Esophagus squamous epithelium (tissue), 5 donors: ENCODE measurements at places on chromosomes 13 and 19.

- no peak for DNase-seq
Observed at GRCh38 chr13:21326155-21327031, 132.7 kb downstream of the ZDHHC20 start.

GRCh38 chr19:6229951-6230712, 49.6 kb downstream of the MLLT1 start:
- DNase-seq = no peak

DNA sequence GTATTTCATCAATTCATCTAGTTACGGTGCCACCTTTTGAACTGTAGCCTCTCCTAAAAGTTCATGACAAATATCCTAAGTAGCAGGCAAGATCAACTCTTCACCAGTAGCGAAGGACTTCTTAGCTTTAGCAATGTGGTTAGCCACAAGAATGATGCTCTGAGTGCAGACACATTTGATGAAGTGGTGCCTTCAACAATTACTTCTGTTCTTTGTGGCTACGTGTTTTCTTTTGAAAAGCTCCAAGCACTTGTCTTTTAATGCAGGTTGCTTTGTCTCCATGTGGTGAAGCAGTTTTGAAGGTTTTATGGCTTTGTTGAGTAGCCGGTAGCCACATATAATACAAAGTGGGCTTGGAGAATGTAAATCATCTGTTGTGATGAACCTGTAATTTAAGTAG, 194.7 kb downstream of the B3GLCT start:
- no peak for DNase-seq

DNA sequence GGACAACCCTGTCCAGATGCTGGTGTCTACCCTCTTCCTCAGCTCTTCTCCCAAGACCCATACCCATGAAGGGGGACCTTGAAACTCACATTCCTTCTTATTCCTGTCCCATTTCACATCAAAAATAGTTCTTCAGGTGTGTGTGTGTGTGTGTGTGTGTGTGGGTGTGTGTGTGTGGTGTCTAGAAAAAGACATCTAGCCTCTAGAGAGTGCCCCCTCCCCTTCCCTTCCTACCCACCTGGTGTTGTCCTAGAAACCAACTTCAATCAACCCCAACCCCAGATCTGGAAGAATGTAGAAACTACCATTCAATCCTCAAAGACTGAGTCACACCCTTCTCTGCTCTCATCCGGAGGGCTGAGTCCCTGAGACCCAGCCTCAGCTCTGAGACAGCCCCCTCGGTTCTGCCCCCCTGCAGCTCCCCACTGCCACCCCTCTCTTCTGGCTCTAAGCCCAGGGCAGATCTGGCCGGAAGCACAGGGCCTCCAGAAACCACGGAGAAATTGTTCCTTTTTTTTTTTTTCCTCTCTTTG, 3.5 kb downstream of the KCNN4 start:
- DNase-seq = no peak

- DNase-seq = no peak
Observed at GRCh38 chr19:1412995-1413800, 5.8 kb downstream of the DAZAP1 start.

DNA sequence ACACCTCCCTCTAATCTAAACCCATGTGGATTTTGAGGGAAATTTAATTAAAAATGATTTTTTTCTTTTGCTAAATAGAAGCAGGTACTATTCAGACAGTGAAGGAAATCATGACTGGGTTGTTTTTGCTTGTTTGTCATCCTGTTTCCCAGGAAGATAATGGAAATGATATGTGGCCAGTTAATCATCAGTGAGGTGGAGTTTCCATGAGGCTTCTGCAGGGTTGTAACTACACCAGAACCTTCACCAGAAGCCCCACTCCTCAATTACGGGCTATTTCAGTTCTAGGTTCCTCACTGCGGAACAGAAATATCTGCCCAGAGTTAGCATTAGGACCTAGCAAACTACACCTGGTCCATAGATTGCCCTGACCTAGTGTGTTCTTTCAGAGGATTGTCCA, 394.0 kb downstream of the DLEU7 start:
- DNase-seq = no peak

DNA sequence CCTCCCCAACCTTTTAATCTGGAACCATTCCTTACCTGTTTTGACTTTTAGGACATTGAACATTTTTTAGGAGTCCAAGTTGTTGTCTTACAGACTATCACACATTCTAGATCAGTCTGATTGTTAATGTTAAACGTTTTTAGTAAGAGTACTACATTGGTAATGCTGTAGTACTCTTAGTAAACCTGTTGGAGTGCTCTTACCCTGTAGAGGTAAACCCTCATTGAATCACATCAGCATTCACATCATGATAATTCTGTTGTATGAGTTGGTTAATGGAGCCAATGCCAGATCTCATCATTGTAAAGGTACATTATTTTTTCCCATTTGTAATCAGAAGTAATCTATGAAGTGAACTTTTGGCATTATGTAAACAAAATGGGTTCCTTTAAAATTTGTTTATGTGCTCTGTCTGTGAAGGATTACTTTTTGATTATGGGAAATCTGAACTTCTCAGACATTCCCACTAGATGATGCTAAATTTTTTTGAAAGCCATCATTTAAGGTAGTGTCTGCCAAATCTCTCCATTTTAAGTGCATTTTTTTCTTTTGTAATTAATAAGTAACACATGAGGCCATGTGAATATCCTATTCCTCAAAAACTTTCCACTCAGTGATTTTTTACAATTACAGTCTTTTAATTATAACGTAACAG, 55.2 kb downstream of the VWA8 start:
- DNase-seq = no peak

DNA sequence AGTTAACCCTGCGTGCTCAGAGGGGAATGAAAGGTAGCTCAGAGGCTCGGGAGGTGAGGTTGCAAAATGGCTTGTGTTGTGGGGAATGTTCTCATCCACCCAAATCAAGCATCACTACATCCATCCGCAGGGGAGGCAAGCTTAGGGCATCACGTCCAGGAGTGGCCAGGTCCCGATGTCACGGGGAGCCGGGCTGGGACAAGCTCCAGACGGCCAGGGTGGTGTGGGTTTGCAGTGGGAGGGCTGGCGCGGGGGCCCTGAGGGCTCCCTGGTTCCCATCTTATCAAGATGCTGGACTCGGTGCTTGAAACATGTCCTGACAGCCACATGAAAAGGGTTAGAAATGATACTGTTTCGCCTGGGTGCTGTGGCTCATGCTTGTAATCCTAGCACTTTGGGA, 25.8 kb downstream of the EPN1 start:
- DNase-seq = no peak

DNA sequence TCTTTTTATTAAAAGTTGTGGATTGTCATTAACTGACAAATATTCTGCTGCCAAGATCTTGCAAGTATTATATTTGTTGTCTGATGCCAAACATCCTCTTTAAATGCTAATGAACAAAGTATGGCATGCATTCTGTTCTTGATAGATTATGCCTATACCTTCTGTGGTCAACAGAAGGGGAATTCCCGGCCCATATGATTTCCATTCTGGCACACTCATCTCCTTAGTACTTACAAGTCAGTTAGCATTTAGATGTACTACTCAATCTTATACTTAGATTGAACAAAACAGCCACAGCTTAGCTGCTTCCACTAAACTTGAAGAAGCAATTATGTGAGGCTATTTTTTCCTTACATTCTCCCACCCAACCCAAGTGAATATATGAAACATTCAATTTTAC, 246.1 kb upstream of the DACH1 start:
- DNase-seq = no peak

DNA sequence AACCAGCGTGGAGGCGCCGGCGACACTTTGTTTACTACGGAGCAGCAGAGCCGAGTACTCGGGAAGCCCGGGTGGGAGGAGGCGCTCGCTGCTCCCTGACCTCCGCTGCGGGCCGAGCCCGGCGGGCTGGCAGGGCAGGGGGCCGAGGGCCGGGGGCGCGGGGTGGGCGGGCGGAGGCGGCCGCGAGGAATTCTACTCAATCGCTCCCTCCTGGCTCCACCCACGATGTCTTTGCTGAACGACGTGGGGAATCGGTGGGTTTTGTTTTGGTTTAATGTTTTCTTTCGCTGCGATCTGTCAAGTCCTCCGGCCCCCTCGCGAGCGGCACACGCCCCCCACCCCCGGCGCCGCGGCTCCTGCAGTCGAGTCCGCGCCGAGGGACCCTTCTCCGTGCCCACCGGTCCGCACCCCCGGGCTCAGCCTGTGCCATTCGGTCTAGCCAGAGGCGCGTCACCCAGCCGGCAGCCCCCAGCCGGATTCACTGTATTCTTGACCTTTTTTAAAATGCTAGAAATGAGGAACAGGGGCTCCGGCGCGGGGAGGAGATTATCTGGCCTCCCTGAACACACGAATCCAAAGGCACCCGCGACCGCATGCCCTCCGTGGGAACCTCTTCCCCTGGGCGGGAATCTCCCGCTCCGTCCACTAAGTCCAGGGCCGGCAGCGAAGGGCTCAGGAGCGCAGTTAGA, 636 bp upstream of the FOXO1 start:
- peak; percentile 37 for DNase-seq

GRCh38 chr19:14985133-14985532, 5.5 kb upstream of the SLC1A6 start:
- DNase-seq = no peak

DNA sequence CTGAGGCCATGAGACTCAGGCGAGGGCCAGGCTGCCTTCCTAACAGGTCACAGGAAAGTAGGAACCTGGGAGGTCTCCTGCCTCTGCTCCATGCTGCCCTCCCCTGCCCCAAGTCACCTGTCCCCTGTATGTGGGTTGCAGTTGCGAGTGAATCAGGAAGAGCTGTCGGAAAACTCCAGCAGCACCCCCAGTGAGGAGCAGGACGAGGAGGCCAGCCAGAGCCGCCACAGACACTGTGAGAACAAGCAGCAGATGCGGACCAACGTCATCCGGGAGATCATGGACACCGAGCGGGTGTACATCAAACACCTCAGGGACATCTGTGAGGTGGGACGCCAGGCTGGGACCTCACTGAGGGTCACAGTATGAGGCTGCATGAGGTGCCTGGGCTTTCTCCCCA, 22.8 kb upstream of the C1QTNF9 start:
- no peak for DNase-seq

DNA sequence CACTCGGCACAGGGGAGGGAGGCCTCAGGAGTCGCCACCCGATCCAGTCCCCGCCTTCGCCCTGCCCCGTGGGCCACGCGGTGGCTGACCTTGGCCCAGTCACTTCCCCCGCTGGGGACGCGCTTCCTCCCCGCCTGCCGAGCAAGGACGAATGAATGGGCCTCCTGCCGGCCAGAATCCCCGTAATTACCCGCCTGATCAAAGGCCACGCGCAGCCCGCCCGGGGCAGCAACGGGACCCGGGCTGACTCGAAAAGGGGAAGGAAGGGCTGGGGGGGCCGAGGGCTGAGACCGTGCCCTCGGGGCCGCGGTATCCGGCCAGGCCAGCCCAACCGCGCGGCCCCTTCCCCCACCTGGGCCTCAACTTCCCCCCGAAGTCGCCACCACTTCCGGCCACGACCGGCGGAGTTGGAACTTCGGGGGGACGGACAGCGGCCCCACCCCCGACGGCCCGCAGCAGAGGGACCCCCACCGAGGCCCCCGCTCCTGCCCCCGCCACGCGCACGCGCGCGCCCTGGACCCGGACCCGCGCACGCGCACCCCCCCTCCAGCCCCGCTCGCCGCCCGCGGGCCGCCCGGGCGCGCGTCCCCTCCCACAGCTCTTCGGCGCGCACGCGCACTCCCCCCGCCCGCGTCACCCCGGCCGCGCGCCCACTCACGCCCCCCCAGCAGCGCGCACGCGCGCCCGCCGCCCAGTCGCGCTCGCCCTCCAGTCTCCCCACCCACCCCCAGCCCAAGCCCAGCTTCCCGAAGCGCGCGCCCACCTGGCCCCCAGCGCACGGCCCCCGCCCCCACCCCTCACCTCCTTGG, 520 bp downstream of the ZNF787 start:
- DNase-seq = peak; percentile 39

GRCh38 chr13:80341756-80342370, 937 bp upstream of the SPRY2 start:
- DNase-seq = no peak

GRCh38 chr19:43751466-43752220, 3.1 kb downstream of the SMG9 start:
- no peak for DNase-seq

GRCh38 chr13:27595055-27595811, 25.1 kb downstream of the LNX2 start:
- no peak for DNase-seq

GRCh38 chr13:46728777-46729176, 68.2 kb downstream of the ESD start:
- DNase-seq = no peak

GRCh38 chr13:107076801-107077200, 508.9 kb upstream of the ARGLU1 start:
- no peak for DNase-seq

DNA sequence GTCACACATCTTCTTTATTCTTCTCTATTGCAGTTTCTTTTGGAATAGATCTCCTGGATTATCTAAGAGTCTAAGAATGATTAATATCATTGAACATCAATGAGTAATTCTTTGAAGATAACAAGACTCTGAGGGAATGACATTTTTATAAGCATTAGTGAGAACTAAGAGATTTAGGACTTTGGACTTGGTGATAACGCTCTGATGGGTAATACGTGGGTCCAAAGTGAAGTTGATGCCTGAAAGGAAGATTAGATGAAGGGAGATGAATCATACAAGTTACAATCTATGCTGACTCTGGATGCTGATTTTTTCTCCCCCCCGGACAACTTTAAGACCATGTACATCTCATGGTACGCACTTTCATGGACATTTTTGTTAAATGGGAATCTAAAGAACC, 364.5 kb downstream of the GPC5 start:
- no peak for DNase-seq

- DNase-seq = no peak
Observed at GRCh38 chr19:5170329-5170745, 170.3 kb downstream of the PTPRS start.

DNA sequence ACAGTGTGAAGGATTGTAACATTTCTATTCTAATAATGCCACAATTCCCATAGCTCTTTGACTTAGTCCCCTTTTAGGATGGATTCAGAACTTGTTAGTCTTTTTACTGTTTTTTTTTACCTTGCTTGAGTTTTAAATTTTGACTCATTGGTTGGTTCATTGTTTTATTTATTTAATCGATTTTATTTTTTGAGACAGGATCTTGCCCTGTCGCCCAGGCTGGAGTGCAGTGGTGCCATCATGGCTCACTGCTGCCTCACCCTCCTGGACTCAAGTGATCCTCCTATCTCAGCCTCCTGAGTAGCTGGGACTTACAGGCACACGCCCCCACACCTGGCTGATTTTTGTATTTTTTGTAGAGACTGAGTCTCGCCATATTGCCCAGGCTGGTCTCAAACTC, 5.1 kb upstream of the RNF113B start:
- no peak for DNase-seq

DNA sequence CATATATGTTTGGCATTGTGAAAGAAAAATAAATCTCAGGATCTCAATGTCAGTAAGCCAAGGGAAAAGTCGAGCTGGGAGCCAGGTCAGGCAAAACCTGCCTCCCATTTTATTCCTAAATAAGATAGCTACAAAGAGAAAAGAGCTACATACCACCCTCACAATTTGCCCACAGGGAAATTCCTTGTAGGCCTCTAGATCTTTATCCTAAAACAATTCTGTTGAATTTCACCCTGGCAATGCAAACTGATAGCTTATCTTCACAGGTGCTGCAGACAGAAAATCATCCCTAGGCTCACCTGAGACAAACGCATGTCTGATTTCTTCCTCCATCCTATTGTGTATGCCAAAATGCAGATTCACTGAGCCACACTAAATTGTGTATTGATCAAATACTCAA, 2587.1 kb downstream of the PCDH9 start:
- no peak for DNase-seq

- no peak for DNase-seq
Observed at GRCh38 chr19:4390567-4391305, 9.6 kb downstream of the SH3GL1 start.

- DNase-seq = no peak
Observed at GRCh38 chr13:30396434-30397075, 25.7 kb upstream of the UBE2L5 start.
